Aorta (tissue), 5 donors: ENCODE measurements at places on chromosomes 4 and X.

GRCh38 chrX:13752646-13753045, 18.1 kb downstream of the OFD1 start:
- no peak for DNase-seq

GRCh38 chr4:128386761-128387599, 99.4 kb upstream of the PGRMC2 start:
- DNase-seq: peak; percentile 95

GRCh38 chr4:17265139-17265538, 246.8 kb downstream of the QDPR start:
- DNase-seq: no peak

- DNase-seq: no peak
Observed at GRCh38 chr4:125041372-125041930, 273.3 kb upstream of the FAT4 start.

GRCh38 chrX:129996120-129996519, 13.7 kb downstream of the BCORL1 start:
- DNase-seq: no peak

DNA sequence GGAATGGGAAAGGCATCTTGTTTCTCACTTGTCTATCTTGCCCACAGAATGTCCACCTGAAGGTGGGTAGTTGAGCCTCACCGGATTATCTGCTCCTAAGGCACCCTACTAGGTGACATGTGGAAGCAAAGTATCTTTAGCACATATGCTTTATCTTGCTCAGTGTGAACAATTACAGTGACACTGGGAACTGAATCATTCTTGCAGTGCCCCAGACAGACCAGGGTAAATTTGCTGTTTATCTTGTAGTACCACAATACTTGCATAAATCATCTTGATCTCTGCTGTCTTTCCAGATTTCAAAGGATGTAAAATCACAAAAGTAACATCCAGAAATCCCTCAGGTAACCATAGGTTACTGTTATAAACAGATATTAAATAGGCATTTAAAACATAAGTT, 930.0 kb upstream of the INTU start:
- DNase-seq: no peak

GRCh38 chr4:25028851-25029250, 1.9 kb downstream of the LGI2 start:
- DNase-seq: no peak

DNA sequence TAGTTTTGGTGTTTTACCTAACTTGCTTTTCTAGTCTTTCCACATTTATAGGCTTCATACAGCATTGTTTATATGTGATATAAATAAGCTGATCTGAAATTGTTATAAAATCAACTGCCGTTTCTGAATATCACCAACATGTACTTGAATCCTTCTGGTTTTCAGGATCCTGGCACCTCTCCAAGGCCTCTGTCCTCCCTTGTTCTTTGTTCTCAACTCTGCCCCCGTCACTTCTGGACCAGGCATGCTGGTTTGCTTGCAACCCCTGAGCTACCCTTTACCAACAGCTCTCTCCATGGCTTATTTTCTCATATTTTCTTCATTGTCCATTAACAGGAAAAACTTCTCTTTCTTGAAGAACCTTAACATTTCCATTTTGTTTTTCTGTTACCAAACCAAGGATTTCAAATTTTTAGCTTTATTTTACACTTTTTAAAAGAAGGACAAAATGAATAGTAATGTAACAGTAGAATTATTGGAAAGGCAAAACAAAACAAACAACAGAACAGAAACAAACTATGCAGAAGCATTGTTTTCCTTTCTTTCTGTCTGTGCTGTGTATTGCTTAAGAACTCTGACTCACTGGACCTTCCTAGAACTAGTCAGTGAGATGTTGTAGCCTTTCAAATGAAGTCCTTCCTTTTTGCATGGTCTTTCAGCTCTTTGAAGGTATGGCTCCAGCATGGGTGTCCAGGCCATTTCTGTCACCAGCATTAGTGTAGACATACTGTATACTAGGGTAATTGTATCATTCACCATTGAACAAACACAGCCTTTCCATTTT, 44.8 kb downstream of the BANK1 start:
- no peak for DNase-seq

DNA sequence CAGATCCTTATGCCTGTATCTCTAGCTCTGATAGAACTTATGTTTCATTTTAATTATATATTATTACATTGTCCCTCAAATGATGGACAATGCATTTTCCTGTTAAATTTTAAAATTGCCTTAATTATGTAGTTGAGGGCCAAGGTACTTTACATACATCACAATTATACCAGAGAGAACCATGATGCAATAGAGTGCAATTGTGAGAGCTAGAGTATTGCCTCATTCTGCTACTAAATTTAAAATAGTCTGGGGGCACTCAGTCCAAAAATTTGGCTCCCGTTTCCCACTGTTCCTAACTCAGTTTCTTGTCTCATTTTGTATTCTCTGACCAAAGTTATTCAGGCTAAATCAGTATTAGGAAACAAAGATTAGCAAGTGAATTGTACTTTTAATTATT, 378.5 kb upstream of the ZFP42 start:
- DNase-seq: no peak

DNA sequence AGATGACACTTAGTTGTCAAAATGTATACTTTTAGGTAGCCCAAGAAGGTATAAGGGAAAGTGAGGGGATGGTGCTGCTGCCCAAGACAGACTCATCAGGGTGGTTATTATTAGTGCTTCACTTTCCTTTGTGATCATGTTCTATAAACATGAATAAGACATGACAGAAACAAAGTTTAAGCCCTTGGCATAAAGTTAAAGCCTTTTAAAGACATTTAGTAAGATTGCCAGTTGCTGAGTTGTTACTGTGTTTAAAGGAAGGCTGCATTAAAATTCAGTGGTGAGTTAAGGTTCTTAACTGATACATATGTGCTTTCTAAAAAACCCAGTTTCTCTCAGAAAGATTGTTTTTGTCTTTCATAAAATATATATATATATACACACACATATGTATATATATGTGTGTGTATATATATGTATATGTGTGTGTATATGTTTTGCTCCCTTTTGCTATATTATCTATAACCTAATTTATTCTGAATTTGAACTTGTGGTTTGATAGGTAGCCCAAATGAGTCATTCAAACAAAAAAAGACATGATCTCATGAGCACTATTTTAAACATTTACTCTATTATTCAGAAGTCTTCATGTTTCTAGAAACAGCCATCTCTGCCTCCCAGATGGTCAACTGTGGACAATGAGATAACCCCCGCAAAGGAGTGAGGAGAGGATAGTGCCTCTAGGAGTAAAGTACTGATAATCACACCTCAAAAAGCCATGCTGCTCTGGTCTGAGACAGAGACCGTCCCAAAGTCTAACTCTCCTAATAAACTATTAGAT, 98.1 kb upstream of the OTUD4 start:
- DNase-seq: no peak

DNA sequence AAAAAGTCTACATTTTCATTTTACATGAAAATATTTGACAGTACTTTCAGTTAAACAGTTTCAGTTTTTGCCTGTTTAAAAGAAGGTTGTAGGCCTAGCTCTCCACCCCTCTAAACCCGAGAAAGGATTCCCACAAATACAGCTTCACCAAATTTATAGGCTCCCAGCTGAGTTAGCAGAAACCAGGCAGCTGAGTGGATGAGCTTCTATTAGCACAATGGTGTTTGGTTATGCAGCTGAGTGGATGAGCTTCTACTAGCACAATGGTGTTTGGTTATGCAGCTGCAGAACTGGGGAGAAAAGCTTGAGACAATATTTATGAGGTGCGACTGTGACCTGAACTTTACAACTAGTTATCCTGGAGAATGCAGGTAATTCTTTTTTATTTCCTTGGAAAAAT, 36.6 kb upstream of the PAQR3 start:
- DNase-seq: no peak

- DNase-seq: peak; percentile 62
Observed at GRCh38 chr4:123477711-123478209, 81.2 kb downstream of the SPRY1 start.

- no peak for DNase-seq
Observed at GRCh38 chrX:107626481-107626880, 1.8 kb upstream of the PRPS1 start.

DNA sequence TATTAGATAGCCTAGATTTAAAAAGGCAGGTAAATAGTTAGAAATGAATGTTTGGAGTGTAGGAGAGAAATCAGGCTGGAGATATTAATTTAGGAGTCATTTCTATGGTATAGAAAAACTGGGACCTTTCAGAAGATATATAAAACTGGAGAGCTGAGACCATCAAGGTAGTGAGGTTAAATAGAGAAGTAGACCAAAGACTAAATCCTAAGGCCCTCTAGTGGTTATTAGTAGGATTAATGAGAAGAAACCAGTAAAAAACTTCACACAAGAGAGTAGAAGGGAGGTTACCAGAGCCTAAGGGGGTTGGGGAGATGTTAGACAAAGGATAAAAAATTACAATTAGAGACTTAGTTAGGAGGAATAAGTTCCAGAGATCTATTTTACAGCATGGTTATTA, 351.0 kb upstream of the SPANXN1 start:
- DNase-seq: no peak

DNA sequence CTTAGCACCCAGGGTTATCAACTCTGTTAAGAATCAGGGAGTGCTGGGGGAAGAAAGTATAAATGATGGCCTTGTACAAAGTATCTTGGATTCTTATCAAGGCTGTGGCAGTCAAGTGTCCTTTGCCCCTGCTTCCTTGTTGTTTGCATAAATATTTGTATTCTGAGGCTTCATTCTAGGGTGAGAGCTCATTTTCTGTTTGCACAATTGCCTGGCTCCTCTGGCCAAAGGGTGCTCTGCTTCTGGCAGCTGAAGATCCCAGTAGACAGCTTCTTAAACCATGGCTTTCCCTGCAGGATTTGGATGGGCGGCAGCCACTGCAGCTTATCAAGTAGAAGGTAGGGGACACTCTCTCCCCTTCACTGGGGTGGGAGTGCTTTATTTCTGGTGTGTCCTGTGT, at the start of gene GBA3:
GBA3 (plus strand) TSS at position 202 of the 400 bp plus-strand sequence.
- no peak for DNase-seq

DNA sequence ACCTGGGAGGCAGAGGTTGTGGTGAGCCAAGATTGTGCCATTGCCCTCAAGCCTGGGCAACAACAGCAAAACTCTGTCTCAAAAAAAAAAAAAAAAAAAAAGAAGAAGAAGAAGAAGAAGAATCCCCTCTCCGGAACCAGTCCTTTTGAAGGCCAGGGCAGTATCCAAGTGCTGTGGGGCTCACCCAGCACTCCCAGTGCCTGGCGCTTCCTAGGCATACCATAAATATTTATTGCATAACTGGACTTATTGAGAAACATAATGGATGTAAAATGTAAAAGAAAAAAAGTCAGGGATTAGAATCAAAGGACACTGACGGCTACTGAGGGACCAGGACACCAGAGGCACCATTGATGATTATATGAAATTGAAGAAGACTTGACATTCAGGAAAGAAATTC, 162.1 kb upstream of the KIT start:
- no peak for DNase-seq

DNA sequence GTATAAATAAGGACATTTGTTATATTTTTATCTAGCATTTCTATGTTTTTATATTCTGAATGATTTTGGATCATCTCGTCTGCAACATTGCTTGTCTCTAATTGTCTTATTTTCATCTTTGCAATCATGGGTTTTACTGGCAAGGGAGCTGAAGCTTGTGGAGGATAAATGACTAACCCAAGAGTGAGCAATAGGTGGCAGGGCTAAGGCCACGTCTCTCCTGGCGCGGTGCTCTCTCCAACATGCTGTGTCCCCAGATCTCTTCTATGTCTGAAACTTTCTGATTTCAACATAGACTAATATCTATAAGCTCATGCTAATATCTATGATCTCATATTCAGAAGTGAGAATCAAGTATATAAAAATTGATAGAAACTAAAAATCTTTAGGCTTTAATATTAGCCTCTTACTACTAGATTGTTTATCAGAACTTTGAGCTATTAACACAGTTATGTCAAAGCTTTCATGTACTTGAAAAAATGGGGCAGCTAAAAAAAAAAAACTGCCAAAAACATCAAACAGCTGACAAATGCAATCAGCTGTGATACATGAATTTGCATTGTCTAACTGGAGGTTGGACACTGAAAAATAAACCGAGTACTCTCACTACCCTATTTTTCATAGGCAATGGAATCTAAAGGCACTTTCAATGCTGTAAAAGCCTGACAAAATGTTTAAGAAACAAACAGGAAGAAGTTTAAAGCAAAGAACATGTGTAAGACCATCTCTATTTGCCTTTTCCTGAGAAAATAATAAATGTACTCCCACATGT, 169.2 kb downstream of the TMA16 start:
- DNase-seq: no peak

DNA sequence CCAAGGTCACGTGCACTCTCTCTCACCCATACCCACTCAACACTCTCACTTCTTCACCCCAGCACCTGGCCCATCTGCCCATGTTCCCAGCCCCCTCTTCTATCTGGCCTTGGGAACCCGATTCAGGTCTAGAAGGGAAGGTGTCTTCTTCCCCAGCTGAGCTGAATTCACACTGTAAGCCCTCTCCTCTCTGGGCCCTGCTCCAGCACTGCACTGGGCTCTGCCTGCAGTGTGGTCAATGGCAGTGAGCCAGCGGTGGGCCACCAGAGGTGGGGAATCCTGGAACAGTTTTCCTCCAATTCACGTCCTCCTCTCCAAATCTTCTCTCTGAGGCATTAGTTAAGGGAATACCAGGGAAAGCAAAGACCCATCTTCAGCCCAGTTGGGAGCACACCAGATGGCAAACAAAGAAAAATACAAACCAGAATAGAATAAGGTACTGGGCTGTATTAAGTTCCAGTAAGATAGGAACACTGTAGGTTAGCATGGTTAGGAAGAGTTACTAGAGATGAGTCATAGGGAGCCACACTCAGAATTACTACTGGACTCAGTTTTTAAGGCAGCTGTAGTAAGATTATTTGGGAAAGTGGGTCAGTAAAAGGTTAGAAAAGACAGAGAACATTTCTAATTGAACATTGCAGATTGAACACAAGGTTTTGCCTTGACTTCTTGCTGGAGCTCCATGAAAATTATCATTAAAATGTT, 5.0 kb downstream of the AWAT2 start:
- no peak for DNase-seq

GRCh38 chrX:39203427-39203826, 402.2 kb downstream of the MID1IP1 start:
- DNase-seq: no peak

- no peak for DNase-seq
Observed at GRCh38 chr4:40241941-40242340, 45.1 kb downstream of the RHOH start.

DNA sequence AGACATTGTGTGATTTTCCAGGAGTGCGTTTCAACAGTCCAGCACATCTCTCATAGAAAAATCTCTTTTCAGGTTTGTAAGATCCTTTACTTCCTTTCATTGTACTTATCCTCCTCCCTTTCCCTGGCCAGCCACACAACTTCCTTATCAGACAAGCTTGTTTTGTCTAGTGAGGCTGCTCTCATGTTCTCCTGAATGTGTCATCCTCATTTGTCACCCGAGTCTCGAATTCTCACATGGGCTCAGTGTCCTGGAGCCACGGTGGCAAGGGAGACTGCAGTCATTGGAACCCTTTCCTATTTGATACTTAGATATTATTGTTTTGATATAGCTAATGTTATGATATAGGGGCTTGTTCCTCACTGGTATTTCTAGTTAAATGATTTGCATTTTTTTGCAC, 16.9 kb downstream of the SYNPO2 start:
- DNase-seq: no peak

- DNase-seq: no peak
Observed at GRCh38 chrX:118904218-118904617, 70.2 kb upstream of the LONRF3 start.
